NCI-H1417 (cell line): ENCODE measurements at places on chromosomes 12 and 14.

DNA sequence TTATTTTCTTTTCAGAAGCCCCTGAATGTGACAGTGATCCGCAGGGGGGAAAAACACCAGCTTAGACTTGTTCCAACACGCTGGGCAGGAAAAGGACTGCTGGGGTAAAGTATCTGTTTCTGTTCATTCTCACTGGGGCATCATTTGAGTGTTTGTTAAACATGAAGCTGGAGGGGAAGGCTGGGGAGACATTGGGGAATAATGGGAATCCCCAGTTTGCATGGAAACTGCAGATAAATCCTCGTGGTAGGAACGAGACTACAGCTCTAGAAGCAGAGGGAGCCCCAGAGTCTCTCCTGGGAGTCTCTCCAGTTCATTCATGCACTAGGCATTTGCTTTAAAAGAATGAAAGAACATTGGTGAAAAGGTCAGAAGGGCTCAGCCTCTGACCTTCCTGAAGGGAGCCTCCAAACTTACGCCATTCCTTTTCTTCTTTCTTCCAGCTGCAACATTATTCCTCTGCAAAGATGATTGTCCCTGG is 2.5 kb upstream of the CFAP251 start:
- peak; percentile 76 for DNase-seq

DNA sequence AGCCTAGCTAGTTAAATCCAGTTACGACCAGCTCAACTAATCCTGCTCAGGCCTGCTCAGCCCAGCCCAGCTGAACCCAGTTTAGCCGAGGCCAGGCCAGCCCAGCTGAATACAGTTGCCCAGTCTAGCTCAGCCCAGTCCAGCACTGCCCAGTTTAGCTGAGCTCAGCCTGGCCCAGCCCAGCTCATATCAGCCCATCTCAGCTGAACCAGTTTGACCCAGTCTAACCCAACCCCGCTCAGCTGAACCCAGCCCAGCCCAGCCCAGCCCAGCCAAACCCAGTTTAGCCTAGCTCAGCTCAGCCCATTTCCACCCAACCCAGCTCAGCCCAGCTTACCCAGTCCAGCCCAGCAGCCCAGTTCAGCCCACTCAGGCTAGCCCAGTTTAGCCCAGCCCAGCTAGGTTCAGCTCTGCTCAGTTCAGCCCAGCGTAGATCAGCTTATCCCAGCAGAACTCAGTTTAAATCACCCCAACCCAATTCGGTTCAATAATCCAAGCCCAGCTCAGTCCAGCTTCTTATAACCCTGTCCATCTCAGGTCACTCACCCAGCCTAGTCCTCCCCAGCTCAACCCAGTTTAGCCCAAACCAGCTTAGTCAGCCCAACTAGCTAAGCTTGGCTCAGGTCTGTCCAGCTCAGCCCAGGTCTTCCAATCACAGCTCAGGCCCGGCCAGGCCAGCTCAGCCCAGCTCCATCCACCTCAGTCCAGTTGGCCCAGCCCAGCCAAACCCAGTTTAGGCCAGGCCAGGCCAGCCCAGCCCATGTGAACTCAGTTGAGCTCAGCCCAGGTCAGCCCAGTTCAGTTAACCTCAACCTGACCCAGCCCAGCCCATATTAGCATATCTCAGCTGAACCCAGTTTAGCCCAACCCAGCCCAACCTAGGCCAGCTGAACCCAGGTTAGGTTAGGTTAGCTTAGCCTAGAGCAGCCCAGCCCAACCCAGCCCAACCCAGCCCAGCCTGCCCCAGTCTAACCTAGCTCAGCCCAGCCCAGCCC is 76.7 kb downstream of the TMEM121 start:
- no peak for DNase-seq

DNA sequence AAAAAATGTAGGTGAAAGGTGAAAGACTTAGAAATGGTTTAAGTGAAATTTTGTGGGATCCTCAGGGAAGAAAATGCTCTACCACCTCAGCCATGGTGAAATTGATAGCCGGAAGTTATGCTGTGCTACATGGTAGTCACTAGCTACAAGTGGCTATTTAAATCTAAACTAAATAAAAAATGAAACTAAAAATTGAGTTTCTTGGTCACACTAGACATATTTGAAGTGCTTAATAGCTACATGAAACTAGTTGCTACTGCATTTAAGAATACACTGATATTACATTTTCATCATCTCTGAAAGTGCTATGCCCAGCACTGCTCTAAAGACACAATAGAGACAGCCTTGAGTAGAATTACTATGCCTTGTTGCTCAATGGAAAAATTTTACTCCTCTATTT is 10.3 kb upstream of the SLCO1B3 start:
- DNase-seq: no peak

GRCh38 chr14:75566321-75566720 is 12.1 kb upstream of the FLVCR2 start:
- no peak for DNase-seq

- DNase-seq: no peak
Observed at GRCh38 chr12:26595806-26596205, 237.2 kb downstream of the ITPR2 start.

DNA sequence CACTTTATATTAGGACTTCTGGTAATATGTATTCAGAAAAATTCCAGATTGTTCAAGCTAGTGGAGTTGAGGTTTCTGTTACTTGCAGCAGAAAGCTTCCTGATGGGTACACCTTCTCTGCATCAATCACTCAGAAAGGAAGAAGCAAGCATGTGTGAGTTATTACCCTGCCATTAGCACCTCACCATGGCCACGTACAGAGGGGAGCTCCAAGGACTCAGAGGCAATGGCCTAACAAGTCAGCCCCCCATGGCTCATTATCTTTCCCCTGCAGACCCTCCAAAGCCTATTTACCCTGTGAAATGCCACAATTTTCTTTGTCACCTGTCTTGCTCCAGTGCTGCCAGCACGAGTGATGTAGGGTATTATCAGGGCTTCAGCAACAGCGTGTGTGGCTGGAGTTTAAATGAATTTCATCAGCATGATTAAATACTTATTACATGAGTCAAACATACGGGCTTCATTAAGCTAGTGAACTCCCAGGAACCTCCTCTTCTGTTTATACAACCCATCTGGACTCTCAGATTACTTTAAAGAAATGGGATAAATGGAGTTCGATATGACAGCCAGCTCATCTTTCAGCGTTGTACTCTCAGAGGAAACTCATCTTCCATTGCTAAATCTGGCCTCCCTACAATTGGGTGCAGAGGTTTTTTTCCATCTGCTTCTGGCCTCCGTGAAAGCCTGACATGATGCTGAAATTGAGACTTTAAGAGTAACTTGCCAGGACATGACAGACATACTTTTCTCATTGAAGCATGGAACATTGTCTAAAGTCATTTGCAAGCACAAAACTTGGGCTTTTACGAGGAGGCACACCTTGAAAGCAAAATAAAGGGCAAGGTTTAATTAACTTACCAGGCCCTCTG is 135.9 kb downstream of the TMEM30B start:
- peak; percentile 87 for DNase-seq

DNA sequence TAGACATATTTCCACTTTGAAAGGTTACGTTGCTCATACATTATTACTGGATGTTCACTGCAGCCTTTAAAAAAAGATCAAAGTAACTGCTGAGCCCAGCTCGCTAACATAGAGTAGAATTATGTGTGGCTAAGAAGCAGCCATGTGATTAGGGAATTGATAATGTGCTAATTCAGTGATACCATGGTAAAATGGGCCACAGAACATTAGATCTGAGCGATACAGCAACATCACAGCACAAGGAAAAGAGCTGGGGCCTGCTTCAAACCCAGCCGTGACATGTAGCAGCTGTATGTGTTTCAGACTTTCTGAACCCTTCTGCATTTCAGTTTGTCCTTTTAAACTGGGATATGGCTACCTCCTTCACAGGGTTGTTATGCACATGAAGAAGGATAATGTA is 92.3 kb upstream of the LMNTD1 start:
- DNase-seq: no peak

GRCh38 chr12:112340230-112340629 is 42.0 kb downstream of the HECTD4 start:
- DNase-seq: no peak

DNA sequence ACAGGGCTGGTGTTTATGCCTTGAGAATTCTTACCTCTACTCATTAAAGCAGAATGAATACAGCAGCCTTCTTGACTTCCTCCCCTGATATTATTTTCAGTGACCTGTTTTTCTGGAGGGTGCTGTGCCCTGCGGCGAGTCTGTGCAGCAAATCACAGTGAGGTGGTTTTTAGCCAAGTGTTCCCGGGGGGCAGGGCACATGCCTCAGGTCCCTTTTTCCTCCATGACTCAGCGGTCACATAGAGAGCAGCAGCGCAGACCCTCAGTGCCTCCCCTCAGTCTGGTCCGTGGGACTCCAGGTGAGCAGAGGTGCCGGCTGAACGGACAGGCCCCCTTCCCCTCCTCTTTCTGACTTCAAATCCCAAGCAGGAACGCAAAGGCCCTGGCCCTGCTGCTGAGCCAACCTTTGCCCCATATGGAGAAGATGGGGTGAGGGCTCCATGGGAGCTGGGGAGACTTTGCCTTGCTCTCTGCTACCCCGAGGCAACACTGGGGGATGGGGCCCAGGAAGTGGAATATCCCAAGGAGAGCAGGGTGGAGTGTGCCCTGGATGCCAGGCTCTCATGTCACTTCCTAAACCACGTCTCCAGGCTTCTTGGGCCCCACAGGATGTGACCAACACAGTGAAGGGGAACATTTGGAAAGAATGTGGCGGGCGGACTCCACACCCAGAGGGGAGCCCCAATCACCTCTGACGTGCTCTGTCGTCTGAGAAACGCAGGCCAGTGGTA is 90.0 kb downstream of the DHRS2 start:
- DNase-seq: no peak

- DNase-seq: no peak
Observed at GRCh38 chr14:36684946-36685345, 23.3 kb downstream of the PAX9 start.

- no peak for DNase-seq
Observed at GRCh38 chr14:100740196-100740825, 13.6 kb downstream of the DLK1 start.

DNA sequence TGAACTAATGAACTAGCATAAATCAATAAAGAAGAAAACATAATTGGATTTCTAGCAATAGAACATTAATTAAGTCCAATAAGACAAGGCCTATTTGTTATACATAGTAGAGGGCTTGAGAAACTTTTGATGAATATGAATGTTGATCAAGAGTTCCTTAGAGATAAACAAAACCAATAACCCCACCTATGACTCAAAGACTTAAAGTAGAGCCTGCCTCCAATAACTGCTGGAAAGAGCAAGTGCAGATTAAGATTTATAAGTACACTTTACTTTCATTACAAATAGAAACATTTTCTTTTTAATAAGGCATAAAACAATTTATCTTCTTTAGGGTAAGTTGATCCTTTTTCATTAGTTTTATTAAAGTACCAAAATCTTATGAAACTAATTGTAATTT is 185.7 kb downstream of the SRGAP1 start:
- no peak for DNase-seq

DNA sequence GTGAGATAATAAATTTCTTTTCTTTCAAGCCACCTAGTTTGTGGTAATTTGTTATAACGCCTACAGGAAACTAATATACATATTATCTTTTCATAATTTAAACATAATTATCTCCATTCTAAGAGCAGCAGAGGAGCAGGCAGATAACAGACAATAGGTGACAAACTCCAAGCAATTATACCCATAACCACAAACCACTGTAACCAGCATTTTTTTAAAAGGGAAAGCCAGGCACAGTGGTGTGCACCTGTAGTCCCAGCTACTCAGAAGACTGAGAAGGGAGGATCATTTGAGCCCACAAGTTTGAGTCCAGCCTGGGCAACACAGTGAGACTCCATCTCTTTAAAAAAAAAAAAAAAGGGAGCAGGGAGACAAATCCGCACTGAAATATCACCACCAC is 54.9 kb downstream of the ATF7 start:
- no peak for DNase-seq

DNA sequence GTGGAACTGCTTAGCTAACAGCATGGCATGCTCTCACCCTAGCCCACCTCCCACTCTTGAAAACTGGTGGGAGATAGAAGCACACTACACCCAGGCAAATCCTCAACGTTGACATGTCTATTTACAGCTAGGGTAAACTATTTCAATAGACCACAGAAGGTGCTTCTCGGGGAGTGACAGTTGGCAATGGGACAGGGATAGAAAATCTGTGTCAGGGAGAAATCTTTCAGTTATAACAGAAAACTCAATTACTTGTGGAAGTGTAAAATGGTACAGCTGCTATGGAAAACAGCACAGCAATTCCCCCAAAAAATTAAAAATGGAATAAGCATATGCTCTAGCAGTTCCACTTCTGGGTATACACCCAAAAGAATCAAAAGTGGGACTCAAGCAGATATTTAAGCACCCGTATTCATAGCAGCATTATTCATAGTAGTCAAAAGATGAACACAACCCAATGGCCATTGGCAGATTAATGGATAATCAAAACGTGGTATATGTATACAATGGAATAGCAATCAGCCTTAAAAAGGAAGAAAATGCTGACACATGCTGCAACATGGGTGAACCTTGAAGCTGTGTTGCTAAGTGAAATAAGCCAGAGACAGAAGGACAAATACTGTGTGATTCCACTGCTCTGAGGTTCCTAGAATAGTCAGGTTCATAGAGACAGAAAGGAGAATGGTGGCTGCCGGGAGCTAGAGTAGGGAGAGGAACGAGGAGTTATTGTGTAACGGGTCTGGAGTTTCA is 92.5 kb downstream of the STAB2 start:
- no peak for DNase-seq

- no peak for DNase-seq
Observed at GRCh38 chr14:97179573-97179972, 382.4 kb downstream of the VRK1 start.

- no peak for DNase-seq
Observed at GRCh38 chr14:39576258-39576657, 144.0 kb upstream of the FBXO33 start.

DNA sequence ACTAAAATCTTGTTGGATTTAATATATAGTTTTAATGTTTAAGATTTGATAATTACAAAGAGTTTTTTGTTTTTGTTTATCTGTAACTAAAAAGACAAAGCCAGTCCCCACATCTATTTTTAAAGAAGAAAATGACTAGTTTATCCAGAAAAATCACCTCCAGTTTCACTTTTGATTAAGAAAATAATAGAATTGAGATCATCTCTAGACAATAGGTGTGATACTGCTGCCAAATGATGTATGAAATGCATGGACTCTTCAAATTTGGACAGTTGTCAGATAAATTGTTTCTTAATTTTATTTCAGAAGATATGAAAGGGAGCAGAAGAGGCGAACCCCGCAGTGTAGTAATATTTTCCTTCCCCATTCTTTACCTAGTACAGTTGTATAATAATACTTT is 20.0 kb downstream of the PCNX4 start:
- DNase-seq: no peak

- no peak for DNase-seq
Observed at GRCh38 chr12:120413901-120414695, 23.8 kb upstream of the COX6A1 start.
